CD4-positive, alpha-beta T cell (primary cell): ENCODE measurements at places on chromosomes 3 and 15. TPM values are rescaled to one million over a fixed set of nuclear protein-coding genes. Genes with fewer than 3 reads are reported as not detected.

TTLL13 gene
- 0.63 TPM for total RNA-seq

GOLGA8M gene
- 1.9 TPM for total RNA-seq

STRIT1 gene
- total RNA-seq: not detected

DNA sequence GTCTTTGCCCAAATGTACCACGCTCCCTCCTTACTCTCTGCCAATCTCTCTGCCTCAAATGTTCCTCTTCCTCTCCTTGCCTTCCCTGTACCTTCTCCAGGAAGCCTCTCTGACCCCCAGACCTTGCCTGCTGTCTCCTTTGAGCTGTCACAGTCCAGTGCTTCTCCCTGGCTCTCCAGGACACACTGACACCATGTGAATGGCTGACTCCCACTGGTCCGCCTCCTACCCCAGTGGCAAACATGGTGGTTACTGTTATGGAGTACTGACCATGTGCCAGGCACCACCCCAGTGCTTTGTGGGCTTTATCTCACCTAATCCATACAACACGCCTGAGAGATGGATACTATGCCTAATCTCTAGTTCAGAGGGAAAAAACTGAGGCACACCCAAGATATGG is 141.9 kb downstream of the TPRA1 start:
- DNase-seq: no peak

DNA sequence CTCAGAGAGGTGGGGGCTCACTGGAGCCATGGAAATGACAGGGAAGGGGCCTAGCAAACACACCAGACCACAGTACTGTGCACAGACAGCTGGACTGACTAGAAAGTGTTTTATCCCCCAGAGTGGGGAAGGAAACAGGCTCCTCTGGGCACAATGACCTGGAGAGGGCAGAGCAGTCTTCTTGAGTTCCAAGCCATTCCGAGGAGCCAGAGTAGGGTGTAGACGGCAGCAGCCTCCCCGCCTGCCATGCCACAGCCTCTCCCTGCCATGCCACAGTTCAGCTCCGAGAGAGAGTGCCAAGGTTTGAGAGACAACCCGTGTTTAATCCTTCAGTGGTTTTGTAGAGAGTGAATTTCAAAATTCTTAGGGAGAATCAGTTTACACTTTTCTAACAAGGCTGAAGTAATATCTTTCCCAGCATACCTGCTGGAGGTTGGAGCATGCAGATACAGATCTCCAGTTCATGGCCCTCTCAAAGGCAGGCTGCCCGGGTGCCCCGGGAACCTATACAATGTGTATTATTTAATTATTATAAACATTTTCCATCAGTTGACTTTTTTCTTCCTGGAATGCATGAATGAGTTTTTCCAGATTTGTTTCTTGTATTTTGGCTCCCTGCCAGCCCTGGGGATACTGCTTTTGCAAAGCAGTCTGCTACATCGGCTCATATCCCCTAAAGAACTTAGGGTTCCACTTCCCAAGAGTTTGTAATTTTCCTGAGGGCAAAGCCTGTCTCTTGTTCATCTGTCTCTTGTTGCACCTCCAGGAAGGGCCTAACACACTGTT is 3.2 kb downstream of the PODXL2 start:
- DNase-seq: no peak

GRCh38 chr3:4837374-4837930 is 141.8 kb upstream of the BHLHE40 start:
- no peak for DNase-seq

GRCh38 chr15:50140983-50141382 is 21.9 kb upstream of the ATP8B4 start:
- no peak for DNase-seq

- peak; percentile 3 for DNase-seq
Observed at GRCh38 chr15:25250011-25250596, 188.7 kb downstream of the UBE3A start.
